T-helper 2 cell (primary cell): ENCODE measurements at places on chromosomes 2 and 18.

- no peak for DNase-seq
Measured at GRCh38 chr2:189439342-189439741, 1.9 kb upstream of the WDR75 start.

DNA sequence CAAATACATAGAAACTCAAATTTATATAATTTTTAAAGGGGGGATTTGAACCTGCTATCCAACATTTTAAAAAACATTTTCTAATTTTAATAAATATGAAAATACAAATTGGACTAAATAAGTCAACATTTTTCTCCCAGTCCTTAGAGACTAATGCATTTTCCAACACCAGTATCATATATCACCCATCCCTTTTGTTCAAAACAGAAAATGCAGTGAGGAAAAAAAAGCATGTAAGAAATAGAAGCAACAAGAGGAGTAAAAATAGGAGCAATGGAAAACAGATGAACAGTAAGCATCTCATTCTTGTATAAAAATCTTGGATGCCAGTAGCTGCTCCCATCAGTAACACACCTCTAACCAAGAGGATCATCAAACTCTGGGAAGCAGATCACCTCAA is 25.5 kb downstream of the KLF7 start:
- no peak for DNase-seq

DNA sequence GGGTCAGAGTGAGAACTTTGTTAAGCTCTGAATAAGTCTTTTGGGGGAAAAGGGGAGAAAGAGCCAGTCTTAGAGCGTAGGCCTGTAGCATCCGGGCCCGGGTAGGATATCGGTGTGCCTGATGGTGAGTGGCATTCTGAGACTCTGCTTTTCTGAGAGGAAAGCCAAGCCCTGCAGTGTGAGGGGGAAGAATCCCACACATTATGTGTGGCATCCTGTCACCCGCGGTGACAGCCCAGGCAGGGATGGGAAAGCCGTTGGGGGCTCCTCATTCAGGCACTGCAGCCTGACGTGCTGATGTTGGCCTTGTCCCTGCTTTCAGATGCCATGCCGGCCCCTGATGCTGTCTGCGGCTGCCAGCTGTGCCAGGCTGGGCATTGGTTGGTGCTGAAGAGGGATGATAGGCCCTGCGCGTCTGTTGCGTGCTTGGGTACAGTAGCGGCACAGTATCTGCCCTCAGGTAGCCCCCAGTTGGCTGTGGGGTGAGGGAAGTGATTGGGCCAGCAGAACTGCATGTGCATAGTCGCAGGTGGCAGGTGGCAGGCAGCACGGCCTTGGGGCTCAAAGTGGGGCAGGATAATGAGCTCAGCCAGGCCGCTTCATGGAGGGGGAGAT is 37.6 kb downstream of the GLI2 start:
- no peak for DNase-seq

DNA sequence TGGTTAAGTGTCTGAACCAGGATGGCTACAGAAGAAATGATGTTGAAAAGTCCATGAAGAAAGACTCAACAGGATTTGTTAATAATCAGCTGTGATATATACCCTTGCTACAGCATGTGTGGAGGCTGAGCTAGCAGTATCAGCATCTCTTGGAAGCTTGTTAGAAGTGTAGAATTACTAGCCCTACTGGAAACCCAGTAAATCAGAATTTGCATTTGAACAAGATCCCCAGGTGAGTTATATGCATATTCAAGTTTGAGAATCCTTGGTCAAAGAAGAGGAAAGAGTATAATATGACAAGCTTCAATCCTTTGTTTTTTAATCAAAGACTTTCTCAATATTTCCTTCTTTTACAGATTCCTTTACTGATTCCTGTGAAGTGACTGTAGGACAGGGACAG is 109.0 kb upstream of the KCNJ3 start:
- no peak for DNase-seq

- DNase-seq, result no peak
Measured at GRCh38 chr18:46167971-46168370, 63.8 kb downstream of the HAUS1 start.

GRCh38 chr2:121828281-121828731 is 72.9 kb downstream of the TSN start:
- peak; percentile 13 for DNase-seq

DNA sequence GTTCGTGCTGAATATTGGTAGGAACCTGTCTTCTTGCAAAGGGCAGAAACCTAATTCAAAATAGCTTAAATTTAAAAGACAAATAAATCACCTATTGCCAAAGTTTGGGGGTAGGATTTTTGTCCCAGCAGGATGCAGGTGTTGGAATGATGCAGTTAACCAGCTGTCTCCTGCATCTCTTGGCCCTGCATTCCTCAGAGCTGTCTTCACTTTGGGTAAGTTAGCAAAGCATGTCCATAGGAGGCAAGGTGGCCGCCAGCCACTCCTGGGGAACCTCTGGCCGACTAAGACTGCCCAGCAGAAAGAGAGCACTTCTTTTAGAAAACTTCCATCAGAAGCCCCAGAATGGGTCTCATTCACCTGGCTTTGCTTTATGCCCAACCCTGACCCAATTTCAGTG is 20.5 kb upstream of the NYAP2 start:
- DNase-seq, result no peak

DNA sequence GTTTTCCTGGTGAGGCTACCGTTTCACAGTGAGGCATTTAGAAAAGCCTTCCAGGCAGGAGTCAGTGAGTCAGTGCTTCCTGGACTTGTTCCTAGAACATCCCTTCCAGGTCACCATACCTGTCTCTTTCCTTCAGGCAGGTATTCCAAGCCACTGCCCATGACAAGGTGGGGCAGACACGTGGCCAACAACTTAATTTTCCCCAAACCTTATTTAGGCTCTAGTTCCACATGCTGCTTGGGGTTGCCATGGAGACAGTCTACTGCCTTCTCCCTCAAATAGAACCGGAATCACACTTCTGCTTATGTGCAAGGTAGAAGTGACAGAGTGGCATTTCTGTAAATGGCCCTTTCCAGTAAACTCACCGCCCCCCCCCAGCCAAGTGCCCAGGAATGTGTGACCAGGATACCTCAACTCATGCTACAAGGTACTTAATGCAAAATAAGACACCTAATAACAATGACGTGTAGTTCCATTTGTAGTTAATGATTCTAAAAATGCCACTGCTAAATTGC is 258.3 kb downstream of the PRKCE start:
- DNase-seq, result no peak

- no peak for DNase-seq
Measured at GRCh38 chr18:3649633-3650426, 199.9 kb downstream of the TGIF1 start.

- DNase-seq, result no peak
Measured at GRCh38 chr2:174888146-174888545, 117.0 kb downstream of the CHN1 start.

- peak; percentile 93 for DNase-seq
Measured at GRCh38 chr2:96146153-96146880, 1.1 kb upstream of the DUSP2 start.

DNA sequence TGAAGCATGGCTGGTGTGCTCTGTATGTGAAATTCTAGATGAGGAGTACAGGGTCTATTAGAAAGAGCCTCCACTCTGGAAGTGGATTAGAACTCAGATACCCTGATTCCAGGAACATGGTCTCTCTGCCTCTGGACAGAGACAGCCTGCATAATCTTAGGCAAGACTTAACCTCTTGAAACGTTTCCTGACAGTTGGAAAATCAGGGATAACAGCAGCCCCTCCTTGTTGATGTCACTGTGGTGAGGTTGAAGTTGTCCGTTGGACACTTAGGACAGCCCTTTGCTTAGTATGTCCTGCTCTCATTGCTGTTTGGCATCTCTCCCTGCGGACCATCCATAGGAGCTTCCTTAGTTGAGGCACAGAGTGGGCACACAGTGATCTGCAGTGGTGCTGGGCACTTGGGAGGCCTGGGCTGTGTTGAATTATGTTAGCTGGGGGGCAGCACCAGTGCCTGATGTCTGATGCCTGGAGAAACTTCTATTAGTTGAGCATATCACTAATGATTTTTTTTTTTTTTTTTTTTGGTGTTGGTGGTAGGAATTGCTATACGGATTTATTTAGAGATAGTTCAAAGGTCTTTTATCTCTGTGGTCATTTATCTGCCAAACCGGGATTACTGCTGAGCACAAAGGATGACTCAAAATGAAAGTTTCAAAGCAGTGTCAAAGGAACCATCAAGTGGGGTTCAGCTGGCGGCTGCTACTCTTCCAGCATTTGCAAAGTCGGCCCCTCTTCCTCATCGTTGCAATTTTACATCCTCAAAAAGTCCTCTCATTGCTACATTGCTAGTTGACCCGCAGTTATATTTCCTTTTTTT is 28.8 kb downstream of the SETBP1 start:
- no peak for DNase-seq

DNA sequence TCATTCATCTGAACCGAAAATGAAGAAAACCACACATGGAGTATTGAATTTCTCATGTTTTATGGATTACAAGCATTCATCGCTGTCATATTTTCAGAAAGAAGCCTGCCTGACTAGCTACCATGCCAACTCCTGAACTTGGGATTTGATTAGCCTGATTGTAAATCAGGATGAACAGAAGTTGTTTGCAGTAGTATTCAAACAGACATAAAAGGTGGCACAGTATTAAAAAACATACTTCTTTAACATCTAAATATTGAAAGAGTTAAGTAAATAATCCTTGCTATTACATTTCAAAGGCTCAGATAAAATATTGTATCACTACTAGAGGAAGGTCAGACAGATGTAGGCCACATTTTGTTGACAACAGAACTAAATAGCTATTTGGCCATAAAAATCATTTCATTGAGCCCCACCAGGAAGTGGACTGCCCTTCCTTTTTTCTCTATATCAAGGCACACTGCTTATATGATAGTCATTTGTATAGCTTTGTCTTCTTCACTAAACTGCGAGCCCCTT is 21.6 kb downstream of the SLC38A11 start:
- no peak for DNase-seq

GRCh38 chr2:128604045-128604444 is 285.4 kb upstream of the HS6ST1 start:
- no peak for DNase-seq

DNA sequence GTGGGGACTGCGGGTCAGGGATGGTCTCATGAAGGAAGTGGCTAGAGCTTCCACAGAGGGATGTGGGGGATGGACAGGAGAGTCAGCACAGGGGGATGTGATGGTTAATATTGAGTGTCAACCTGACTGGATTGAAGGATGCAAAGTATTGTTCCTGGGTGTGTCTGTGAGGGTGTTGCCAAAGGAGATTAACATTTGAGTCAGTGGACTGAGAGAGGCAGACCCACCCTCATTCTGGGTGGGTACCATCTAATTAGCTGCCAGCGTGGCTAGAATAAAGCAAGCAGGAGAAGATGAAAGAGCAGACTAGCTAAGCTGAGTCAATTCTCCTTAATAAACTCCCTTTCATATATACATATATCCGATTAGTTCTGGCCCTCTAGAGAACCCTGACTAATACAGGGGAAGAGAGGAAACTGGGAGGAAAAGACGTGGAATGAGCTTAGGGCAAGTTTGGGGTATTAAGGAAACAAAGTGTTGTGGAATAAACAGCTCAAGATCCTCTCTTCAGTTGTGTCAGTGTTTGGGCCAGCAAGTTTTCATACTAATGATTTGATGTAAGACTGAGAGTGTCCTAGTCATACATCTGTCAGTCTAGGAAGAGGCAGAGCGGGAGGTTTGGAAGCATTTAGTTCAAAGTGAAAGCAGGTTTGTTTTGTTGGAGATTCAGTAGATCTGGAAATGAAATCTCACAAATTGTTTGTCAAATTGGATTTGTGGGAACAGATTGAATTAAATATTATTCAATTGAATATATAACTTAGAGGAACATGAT is 135.2 kb upstream of the NT5C1B start:
- DNase-seq, result no peak

DNA sequence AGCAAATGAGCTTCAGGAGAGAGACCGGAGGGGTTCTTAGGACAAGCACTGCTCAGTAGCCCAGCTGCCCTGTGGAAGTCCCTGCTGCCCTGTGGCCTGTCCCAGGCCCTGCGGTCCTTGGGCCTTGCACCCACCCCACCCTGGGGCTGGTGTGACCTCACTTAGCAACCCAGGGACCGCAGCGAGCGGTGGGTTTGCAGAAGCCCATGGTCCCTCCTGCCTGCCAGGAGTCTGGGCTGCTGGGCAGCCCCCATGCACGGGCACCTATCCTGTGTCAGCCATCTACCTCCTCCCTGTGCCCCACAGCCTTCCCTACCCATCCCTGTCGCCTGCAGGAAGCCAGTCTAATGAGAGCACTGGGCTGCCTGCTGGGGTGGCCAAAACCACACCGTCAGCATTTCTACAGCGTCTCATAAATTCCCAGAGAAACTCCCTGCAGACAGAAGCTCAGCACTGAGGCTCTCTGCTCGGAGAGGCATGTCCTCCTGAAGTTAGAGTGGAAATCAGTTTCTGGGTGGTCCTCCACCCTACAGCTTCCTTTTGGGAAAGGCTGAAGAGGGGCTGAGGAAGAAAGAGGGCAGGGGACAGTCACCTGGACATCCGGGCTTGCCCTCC is 231.1 kb upstream of the HS6ST1 start:
- no peak for DNase-seq
